ENCODE measurements at places on chromosomes 7 and 10. TPM values are rescaled to one million over a fixed set of nuclear protein-coding genes. Genes with fewer than 3 reads are reported as not detected.

GRCh38 chr10:121648059-121648458 lies 49.8 kb upstream of the FGFR2 start:
- no peak for DNase-seq

- DNase-seq = no peak
Observed at GRCh38 chr7:134645478-134645877, 1.2 kb upstream of the BPGM start.

MYPN gene
- total RNA-seq = 3.8 TPM

- no peak for DNase-seq
Observed at GRCh38 chr7:136230210-136230609, 253.1 kb upstream of the MTPN start.

- DNase-seq = no peak
Observed at GRCh38 chr7:101179713-101180112, 380 bp downstream of the NAT16 start.

DNA sequence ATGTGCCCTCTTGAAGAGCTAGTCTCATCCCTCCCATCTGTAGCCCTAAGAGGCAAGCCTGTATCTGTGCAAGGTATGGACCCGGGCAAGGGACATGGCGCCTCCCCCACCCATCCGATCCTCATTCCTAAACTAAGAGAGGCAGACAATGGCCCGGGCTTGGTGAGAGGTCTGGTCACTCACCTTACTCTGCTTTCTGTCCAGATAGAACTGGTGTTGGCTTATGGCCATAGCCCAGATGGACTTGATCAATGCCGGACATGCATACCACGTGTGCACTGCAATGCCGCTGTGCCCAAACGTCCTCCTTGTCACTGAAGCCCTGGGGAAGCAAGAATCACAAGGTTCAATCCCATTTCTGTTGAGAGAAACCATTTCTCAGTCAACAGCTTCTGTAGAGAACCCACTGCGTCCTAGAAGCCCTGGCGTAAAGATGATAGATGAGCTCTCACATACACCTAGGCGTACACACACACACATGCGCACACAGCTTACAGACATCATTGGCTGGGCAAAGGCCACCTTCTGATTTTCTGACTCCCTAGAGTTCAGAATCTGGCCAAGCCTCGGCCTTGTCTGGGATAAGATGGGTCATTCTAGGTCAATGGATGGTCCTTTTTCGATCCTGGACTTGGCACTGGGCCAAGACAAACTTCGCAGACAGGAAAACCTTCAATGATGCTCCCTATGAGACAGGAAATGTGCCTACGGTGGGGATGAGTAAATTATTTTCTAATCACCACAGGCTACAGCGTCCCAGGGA lies 114.6 kb downstream of the PRPF18 start:
- no peak for DNase-seq

DNA sequence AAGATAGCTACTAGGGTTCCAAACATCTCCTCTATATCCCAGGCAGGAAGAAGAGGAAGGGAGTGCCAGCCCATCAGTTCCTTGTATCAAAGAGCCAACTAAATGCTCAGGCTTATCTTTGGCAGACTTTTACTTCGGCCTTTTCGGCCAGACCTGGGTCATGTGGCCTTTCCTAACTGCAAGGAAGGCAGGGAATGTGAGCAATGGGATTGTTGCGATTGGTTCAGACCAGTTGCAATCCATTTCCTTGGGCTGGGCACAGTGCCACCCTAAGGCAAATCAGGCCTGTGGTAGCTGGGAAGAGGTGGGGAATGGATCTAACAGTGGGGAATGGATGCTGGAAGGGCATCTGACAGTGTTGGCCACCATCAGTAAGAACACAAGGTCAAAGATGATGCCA lies 109.9 kb downstream of the RPS24 start:
- DNase-seq = no peak

DNA sequence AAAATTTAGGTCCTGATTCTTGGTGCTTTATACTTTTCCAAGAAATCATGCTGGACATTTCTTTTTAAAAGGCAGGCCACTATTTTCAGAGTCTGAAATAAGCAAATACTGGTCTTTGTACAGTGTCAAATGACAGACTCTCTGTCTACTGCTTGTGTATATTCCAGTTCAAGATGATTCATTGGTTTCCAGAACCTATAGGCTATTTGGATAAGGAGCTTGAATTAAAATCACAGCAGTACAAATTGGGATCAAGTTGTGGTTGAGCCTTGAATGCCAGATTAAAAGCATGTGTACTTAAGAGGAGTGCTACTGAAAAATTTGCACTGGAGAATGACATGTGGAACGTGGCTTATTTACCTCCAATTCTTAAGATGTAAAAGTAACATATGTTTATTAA lies 10.7 kb downstream of the KMT2E start:
- DNase-seq = peak; percentile 45

DNA sequence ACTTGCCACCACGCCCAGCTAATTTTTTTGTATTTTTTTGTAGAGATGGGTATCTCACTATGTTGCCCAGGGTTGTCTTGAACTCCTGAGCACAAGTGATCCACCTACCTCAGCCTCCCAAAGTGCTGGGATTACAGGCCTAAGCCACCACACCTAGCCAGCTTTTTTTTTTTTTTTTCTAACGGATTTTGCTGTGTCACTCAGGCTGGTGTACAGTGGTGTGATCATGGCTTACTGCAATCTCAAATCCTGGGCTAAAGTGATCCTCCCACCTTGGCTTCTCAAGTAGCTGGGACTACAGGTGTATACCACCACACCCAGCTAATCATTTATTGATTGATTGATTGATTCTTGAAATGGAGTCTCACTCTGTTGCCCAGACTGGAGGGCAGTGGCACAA lies 106.0 kb upstream of the TRIM24 start:
- no peak for DNase-seq

GRCh38 chr10:43308986-43309385 lies 42.1 kb upstream of the RASGEF1A start:
- no peak for DNase-seq

All from H4 (cell line).